Activated naive CD8-positive, alpha-beta T cell treated with anti-CD3 and anti-CD28 coated beads for 36 hours (primary cell): ENCODE measurements at places on chromosomes 12 and 14.

GRCh38 chr12:110807640-110808039 lies 39.1 kb upstream of the CCDC63 start:
- no peaks in the 10 kb centered on the region for H3K36me3 ChIP-seq
- peaks cover 10% of the 10 kb centered on the region for H3K4me1 ChIP-seq
- H3K4me3 ChIP-seq, result no peak overlapping the region
- no peaks in the 10 kb centered on the region for H3K27me3 ChIP-seq

DNA sequence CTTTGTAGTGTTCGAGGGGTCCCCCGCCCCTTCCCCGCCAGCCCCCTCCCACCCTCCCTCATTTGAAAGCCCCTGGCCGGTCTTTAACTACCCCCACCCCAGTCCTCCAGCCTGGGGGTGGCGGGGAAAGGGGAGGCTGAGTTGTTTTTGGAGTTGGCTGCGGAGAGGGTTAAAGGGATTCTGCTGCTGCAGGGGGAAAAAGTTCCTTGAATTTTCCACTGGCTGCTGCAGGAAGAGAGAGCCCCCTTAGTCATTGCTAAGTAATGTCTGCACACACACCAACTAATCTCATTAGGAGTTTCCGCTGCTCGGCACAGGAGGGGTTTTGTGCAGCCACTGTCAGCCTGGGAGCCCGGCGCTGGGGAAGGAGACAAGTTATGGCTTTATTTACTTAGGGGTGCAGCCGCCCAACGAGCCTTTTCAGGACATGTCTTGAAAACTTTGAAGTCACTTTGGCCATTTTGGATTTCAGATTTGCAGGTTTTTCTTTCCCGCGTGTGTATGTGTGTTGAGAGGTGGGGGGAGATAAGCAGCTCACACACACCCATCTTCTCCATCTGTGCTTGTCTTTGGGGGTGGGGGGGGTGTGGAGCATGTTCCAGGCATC lies 1.8 kb downstream of the ELK3 start:
- H3K27ac ChIP-seq, result peak overlapping the region; percentile 95
- no peaks in the 10 kb centered on the region for H3K36me3 ChIP-seq
- peak overlapping the region; percentile 90 for H3K4me3 ChIP-seq
- DNase-seq, result peak; percentile 65

- no peak overlapping the region for H3K27ac ChIP-seq
- H3K4me3 ChIP-seq, result no peak overlapping the region
- no peaks in the 10 kb centered on the region for H3K36me3 ChIP-seq
- no peaks in the 10 kb centered on the region for H3K4me1 ChIP-seq
Observed at GRCh38 chr14:30227876-30228275, 300.2 kb upstream of the PRKD1 start.

GRCh38 chr14:24665440-24665991 lies 31.5 kb upstream of the GZMB start:
- H3K36me3 ChIP-seq, result peaks cover 22% of the 10 kb centered on the region
- peak overlapping the region; percentile 91 for H3K27ac ChIP-seq
- peak overlapping the region; percentile 46 for H3K4me3 ChIP-seq
- peaks cover 87% of the 10 kb centered on the region for H3K4me1 ChIP-seq
- no peaks in the 10 kb centered on the region for H3K27me3 ChIP-seq

- peaks cover 29% of the 10 kb centered on the region for H3K4me1 ChIP-seq
- no peaks in the 10 kb centered on the region for H3K27me3 ChIP-seq
- no peak overlapping the region for H3K4me3 ChIP-seq
- H3K27ac ChIP-seq, result peak overlapping the region; percentile 69
- peaks cover 14% of the 10 kb centered on the region for H3K36me3 ChIP-seq
Observed at GRCh38 chr14:69716478-69717187, 50.3 kb upstream of the SRSF5 start.

GRCh38 chr14:93888995-93889394 lies 38.1 kb upstream of the FAM181A start:
- H3K4me1 ChIP-seq, result no peaks in the 10 kb centered on the region
- no peaks in the 10 kb centered on the region for H3K36me3 ChIP-seq
- no peak overlapping the region for H3K4me3 ChIP-seq
- no peak for DNase-seq
- no peak overlapping the region for H3K27ac ChIP-seq
- H3K27me3 ChIP-seq, result peaks cover 20% of the 10 kb centered on the region

- H3K27ac ChIP-seq, result no peak overlapping the region
- H3K4me3 ChIP-seq, result no peak overlapping the region
- peaks cover 2% of the 10 kb centered on the region for H3K4me1 ChIP-seq
- no peaks in the 10 kb centered on the region for H3K36me3 ChIP-seq
- no peaks in the 10 kb centered on the region for H3K27me3 ChIP-seq
Observed at GRCh38 chr14:62743118-62743517, 302.1 kb downstream of the KCNH5 start.

GRCh38 chr12:26406813-26407212 lies 211.4 kb downstream of the SSPN start:
- H3K36me3 ChIP-seq, result peaks cover 5% of the 10 kb centered on the region
- H3K4me3 ChIP-seq, result no peak overlapping the region
- no peak overlapping the region for H3K27ac ChIP-seq
- DNase-seq, result no peak
- no peaks in the 10 kb centered on the region for H3K27me3 ChIP-seq

DNA sequence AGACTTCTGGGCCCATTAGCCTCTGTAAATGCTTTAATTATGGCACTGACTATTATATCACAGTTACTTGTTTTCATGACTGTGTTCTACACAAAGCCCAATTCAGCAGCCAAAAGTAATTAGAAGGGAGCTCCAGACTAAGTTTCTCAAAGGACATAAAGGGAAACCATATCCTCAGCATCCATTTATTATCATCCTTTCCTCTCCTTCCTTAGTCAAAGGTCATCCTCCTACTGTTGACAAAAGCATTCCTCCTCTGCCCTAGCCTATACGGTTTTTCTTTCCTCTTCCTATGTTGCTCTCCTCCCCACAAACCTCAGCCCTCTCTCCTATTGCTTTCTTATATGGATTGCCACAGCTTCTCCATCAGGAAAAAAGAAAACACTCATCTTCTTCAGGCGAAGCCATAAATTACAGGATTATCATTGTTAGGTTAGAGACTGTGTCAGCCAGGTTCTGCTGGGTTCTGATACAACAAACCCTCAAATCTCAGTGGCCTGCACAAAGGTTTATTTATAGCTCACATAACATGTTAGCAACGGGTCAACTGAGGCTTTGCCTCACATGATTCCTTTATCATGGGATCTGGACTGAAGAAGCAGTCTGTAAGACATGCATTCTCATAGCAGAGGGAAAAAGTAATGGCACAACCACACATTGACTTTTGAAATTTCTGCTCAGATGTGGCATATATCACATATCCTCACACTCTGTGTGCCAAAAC lies 207.2 kb downstream of the SLC5A8 start:
- H3K36me3 ChIP-seq, result no peaks in the 10 kb centered on the region
- no peaks in the 10 kb centered on the region for H3K27me3 ChIP-seq
- no peak overlapping the region for H3K27ac ChIP-seq
- no peaks in the 10 kb centered on the region for H3K4me1 ChIP-seq

GRCh38 chr12:3454780-3455179 lies 36.2 kb upstream of the PRMT8 start:
- no peak overlapping the region for H3K4me3 ChIP-seq
- DNase-seq, result no peak

DNA sequence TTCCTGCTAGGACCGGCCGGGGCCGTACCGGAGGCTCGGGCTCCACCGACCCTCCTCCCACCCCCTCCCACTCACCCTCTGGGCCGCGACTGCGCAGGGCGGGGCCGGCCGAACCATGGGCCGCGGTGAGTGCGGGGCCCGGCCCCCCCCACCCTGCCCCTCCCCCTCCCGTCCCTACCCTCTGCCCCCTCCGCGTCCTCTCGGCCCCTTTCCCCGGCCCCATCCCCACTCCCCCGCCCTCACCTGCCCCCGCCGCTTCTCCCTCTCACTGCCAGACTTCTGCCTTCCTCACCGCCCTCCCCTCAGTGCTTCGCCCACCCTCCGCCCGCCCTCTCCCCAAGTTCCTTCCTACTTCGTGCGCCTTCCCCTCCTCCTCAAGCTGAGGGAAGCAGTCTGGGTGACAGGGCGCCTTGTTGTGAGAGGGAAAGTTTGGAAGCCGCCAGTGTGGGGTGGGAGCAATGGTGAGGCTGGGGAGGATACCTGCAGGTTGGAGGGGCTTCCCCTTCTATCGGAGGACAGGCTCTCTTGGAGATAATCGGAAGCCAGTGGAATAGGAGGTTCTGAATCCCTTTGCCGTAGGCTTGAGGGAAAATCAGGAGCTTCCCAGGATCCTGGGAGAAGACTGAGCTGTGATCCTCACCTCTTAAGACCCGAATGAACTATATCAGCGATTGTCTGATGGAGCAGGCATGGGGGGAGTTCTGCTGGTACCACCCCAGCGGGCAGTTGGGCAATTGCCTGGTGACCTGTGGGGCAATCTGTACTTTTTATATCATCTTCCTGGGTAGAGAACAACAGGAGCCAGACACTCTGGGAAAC lies 472 bp downstream of the MBD6 start:
- H3K36me3 ChIP-seq, result peaks cover 34% of the 10 kb centered on the region
- no peak for DNase-seq
- peaks cover 4% of the 10 kb centered on the region for H3K27me3 ChIP-seq
- H3K27ac ChIP-seq, result peak overlapping the region; percentile 92
- peak overlapping the region; percentile 94 for H3K4me3 ChIP-seq

- H3K27ac ChIP-seq, result no peak overlapping the region
- no peaks in the 10 kb centered on the region for H3K27me3 ChIP-seq
Observed at GRCh38 chr14:65941091-65941490, 528.6 kb downstream of the FUT8 start.

DNA sequence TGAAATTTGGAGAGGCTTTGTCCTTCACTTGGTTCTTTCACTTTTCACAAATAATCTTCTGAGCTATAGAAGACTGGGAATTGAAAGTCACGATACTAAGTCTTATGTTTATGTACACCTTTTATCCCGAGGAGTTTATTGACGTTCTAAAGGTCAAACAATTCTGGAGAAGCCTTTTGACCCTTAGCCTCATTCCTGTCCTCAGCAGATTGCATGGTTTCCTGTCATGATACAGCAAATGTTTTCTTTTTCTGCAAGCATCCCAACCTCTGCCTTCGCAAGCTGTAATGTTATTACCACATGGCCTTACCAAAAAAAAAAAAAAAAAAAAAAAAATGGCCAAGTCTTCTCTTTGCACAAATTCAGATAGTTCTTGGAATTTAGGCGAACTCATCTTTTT lies 411.7 kb upstream of the FLRT2 start:
- no peaks in the 10 kb centered on the region for H3K36me3 ChIP-seq
- DNase-seq, result no peak
- H3K4me3 ChIP-seq, result no peak overlapping the region
- no peaks in the 10 kb centered on the region for H3K4me1 ChIP-seq
- no peak overlapping the region for H3K27ac ChIP-seq

DNA sequence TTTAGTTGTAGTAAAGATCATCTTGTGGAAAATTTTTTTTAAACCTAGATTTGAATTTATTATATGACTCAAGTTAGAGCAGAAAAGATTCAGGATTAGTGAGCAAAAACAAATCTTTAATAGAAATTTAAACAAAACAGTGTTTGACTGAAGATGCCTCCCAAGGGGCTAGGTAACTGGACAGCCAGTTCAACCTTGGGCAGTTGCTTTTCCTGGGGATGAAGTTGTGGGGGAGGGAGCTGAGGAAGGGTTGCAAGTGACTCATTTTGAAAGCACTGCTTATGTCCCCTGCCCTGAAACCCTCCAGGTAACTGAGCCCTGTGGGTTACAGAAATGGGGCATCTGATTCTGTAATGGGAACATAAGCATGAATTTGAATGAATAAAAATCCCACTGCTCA lies 13.1 kb downstream of the CFAP54 start:
- peak overlapping the region; percentile 4 for H3K4me3 ChIP-seq
- no peaks in the 10 kb centered on the region for H3K36me3 ChIP-seq
- peak overlapping the region; percentile 86 for H3K27ac ChIP-seq
- H3K4me1 ChIP-seq, result peaks cover 35% of the 10 kb centered on the region
- peak; percentile 21 for DNase-seq

- no peaks in the 10 kb centered on the region for H3K36me3 ChIP-seq
- H3K27ac ChIP-seq, result no peak overlapping the region
- DNase-seq, result no peak
- peaks cover 7% of the 10 kb centered on the region for H3K27me3 ChIP-seq
Observed at GRCh38 chr14:64825509-64825908, 54.2 kb downstream of the SPTB start.

DNA sequence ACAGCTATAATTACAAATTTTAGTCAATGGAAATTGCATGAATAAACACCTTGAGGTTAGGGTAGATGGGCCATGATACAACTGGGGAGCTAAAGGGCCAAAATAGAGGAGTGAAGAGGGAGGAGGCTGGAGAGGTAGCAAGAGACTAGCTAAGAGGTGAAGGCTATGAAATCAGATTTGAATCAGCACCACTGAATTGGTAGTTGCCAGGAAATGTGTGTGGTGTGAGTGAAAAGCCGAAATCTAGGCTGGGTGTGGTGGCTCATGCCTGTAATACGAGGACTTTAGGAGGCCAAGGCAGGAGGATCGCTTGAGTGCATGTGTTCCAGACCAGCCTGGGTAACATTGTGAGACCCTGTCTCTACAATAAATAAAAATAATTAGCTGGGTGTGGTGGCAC lies 22.7 kb downstream of the YY1 start:
- H3K36me3 ChIP-seq, result peaks cover 57% of the 10 kb centered on the region
- no peak overlapping the region for H3K4me3 ChIP-seq
- H3K27me3 ChIP-seq, result no peaks in the 10 kb centered on the region
- peaks cover 76% of the 10 kb centered on the region for H3K4me1 ChIP-seq
- peak overlapping the region; percentile 0 for H3K27ac ChIP-seq

DNA sequence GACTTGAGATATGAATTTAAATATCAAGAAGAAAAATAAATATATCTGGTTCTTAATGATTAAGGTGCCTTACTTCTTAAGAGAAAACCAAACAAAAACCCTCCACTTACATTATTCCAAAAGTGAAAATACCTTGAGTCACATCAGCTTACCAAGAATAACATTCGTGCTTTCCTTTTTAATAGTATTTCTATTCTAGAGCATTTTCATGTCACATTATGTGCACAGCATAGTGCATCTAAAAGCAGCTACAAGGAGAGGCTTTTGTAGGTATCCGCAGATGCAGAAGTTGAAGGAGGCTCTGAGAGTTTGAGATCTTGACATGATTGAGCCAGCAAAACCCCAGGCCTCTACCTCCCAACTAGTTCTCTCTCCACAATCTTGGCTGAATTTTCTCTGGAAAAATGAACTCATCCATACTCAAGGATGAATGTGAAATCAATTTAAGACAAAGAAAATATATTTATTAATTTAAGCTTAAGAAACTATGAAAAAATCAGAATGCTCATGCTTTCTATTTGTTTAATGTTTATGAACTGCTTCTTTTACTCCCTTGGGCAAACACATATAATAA lies 275.0 kb downstream of the AKAP6 start:
- H3K4me3 ChIP-seq, result no peak overlapping the region
- no peak overlapping the region for H3K27ac ChIP-seq
- no peaks in the 10 kb centered on the region for H3K27me3 ChIP-seq
- no peak for DNase-seq
- no peaks in the 10 kb centered on the region for H3K4me1 ChIP-seq
- H3K36me3 ChIP-seq, result no peaks in the 10 kb centered on the region
